ENCODE measurements at places on chromosomes 1 and 21.
A peak's percentile ranks its signal among the peaks of the same experiment; 100 is the strongest.

- no peak for DNase-seq
Observed at GRCh38 chr1:228217551-228218344, 9.9 kb downstream of the OBSCN start.

DNA sequence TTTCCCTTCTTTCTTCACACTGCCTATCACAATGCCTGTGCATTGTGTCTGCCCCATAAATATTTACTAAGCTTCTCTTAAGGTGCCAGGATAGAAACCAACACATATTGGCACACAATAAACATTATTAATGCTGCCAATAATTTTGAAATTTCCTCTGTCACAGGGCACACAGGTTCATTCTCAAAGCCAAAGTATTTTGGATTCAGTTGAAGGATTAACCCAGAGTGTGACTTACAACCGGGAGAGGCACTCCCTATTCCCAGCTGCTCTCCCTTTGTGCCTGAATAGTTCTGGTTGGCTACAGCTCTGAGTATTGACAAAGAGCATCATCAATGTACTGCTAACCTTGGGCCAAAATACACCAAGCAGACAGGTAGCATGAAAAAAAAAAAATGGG lies 46.6 kb upstream of the ATP1A1 start:
- no peak for DNase-seq

- peak; percentile 27 for DNase-seq
Observed at GRCh38 chr1:101178341-101178687, 58.5 kb upstream of the S1PR1 start.

- peak; percentile 75 for DNase-seq
Observed at GRCh38 chr1:243233908-243234307, 21.2 kb downstream of the CEP170 start.

- DNase-seq, result no peak
Observed at GRCh38 chr1:103108376-103109150, at the start of gene COL11A1. Gene COL11A1 (minus strand): TSS chr1:103108522. CDS start chr1:103108178, 344 bp downstream.

- peak; percentile 15 for DNase-seq
Observed at GRCh38 chr1:48047116-48047515, 49.9 kb upstream of the TRABD2B start.

DNA sequence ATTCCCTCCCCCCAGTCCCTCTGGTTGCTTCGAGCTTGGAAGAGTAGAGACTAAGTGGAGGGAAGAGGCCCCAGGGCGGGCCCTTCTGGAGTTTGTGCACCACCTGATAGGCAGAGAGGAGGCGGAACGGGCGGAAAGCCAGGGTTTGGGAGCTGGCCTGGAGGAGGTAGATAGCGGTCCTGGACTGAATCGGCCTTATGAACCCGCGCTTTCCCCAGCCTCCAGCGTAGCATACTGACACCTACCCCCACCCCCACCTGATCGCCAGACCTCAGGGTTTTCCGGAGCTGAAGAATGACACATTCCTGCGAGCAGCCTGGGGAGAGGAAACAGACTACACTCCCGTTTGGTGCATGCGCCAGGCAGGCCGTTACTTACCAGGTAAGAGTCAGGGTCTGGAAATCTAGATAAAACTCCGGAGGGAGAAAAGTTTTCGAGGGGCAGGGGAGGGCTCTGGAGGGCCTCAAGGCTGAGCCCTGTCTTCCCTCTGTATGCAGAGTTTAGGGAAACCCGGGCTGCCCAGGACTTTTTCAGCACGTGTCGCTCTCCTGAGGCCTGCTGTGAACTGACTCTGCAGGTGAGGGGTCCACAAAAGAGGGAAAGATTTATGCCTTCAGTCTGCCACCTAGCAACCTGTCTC lies 705 bp downstream of the UROD start:
- DNase-seq, result peak; percentile 84

GRCh38 chr1:101741910-101742309 lies 254.8 kb downstream of the OLFM3 start:
- DNase-seq, result no peak

DNA sequence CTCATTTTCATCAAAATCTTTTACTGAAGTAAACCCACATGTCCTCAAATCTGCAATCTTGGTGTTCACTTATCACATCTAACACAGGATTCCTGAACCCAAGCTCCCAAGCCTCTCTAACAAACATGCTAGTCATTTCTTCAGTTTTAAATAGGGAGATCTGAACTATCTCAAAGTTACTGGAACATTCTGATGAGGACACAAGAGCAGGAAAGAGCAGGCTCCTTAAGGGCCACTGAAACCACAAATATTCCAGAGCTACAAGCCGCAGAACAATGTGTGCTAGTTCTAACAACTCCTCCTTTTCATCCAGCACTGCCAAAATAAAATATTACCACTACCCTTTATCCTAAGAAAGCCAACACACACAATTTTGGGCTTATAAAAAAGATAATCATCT lies 38.9 kb downstream of the WARS2 start:
- peak; percentile 75 for DNase-seq

- no peak for DNase-seq
Observed at GRCh38 chr1:183780159-183780558, 24.8 kb upstream of the RGL1 start.

- peak; percentile 90 for DNase-seq
Observed at GRCh38 chr1:206513312-206514111, 6.2 kb downstream of the RASSF5 start.

DNA sequence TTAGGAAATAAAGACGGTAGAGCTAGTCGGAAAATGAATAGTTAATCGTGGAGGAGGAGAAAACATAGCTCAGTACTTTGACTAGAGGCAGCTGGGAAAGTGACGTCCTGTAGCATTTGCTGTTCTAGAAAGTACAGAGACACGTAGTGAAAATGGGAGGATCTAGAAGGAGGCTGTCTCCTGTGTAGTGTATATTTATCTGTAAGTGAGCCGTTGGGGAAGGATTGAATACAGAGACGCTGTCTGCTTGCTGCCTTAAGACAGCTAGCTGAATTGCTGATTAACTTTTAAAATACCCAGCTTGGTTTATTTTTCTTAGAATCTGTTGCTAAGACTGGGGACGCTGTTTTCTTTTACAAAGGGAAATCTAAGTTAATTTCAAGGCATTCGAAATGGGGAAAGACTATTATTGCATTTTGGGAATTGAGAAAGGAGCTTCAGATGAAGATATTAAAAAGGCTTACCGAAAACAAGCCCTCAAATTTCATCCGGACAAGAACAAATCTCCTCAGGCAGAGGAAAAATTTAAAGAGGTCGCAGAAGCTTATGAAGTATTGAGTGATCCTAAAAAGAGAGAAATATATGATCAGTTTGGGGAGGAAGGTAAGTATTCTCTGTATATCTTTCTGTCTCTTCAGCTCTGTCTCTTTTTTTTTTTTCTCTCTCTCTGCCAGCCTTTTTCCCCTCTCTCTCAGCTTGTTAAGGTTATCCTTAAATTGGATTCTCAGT lies at the start of gene DNAJB4:
Gene DNAJB4 (plus strand): TSS at position 221 of the 729 bp plus-strand sequence. CDS start 172 bp downstream, at position 393.
- peak; percentile 98 for DNase-seq

All from GM23248 (cell line).